ENCODE measurements at places on chromosomes 13 and 19. TPM values are rescaled to one million over a fixed set of nuclear protein-coding genes. Genes with fewer than 3 reads are reported as not detected.

PRR12 gene
- polyA plus RNA-seq: 2.5 TPM

CD209 gene
- polyA plus RNA-seq: 0.05 TPM

GRCh38 chr13:53174545-53174944 lies 145.9 kb downstream of the OLFM4 start:
- DNase-seq: no peak

GRCh38 chr13:113763961-113764792 lies 5.2 kb downstream of the TMEM255B start:
- DNase-seq: no peak

ADGRE3 gene
- not detected for polyA plus RNA-seq

PLIN4 gene
- 0.35 TPM for polyA plus RNA-seq

TEX29 gene
- polyA plus RNA-seq: 0.08 TPM

- no peak for DNase-seq
Measured at GRCh38 chr19:42252365-42253244, 2.3 kb downstream of the ERF start.

DNA sequence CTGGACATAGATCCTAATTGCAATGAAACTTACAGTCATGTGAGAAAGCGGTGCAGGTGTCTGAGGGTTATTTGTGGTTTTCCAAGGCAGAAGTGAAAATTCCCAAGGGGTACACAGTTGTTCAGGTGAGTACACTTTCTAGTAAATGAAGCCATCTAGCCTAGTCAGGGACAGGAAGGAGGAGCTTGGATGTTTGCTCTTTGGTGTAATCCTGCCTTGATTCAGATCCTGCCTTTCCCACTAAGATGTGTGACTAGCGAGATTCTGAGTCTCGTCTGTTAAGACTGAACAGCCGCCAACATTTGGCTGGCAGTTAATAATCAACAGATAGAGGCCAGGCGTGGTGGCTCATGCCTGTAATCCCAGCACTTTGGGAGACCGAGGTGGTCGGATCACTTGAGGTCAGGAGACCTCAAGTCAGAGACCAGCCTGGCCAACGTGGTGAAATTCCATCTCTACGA lies 2.5 kb downstream of the RPS9 start:
- no peak for DNase-seq

Measured in H1 (cell line).